ENCODE measurements at places on chromosomes 6 and 20.

GRCh38 chr20:22826306-22827230, 208.5 kb upstream of the SSTR4 start:
- no peak for DNase-seq

GRCh38 chr6:6417475-6417874, 97.0 kb upstream of the F13A1 start:
- DNase-seq, result no peak

DNA sequence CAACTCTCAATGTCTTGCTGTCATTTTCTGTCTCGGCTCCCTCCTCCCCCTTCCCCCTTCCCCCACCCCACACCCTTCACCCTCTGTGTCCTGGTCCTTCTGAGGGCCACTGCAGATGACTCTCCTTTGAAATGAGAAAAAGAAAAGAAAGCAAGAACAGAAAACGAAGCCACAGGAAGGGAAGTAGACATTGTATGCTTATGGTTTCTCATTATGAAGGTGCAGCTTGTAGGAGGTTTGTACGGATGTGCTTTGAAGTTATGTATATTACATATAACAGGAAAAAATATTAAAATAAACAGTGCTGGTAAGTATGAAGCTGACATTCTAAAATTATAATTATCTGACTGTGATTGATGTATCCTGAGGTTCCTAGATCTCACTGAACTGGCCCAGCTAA, 6.3 kb upstream of the AAR2 start:
- no peak for DNase-seq

DNA sequence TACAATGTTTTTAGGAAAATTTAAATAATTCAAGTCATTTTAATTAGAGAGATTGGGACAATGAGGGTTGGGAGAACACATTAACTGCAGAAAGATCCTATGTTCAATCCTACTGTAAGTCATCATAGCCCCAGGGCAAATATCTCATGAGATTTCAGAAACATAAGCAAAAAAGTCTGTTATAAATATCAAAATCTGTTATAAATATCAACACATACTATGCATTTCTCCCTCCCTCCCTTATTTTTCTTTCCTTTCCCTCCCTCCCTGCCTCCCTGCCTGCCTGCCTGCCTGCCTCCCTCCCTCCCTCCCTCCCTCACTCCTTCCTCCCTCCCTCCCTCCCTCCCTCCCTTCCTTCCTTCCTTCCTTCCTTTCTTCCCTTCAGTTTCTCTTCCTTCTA, 267.3 kb upstream of the SASH1 start:
- no peak for DNase-seq

DNA sequence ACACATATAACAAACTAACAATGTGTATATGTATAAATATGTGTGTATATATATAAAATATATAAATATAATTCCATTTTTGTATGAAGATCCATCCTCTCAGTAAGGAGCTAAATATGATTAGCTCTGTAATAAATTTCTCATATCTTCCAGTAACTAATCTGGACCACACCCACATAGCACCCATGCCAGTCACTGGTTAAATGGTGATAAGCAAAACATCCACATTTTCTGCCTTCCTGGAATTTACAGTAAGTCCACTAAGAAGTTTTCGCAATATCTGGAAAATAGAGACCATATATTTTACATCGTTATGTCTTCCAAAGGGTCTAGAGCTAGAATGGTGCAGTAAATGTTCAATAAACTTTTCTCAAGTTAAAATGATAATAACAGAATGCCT, 151.5 kb upstream of the STMND1 start:
- DNase-seq, result no peak

DNA sequence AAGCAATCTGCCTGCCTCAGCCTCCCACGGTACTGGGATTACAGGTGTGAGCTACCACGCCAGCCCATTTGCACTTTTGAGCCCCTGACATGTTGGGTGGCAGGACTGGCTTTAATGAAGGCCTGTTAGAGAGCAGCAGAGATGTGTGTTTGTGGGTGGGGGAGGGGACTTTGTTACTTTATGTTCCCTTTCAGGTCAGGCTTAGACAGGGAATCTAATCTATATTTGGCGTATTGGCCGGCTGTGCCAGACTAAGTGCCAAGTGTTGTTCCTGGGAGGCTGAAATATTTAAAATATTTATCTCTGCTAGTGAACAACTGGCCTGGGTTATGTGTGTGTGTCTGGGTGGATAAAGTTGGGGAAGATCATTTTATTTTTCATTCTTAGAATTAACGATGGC, 6.1 kb downstream of the GMPR start:
- no peak for DNase-seq

GRCh38 chr6:110355727-110356126, 2.4 kb downstream of the METTL24 start:
- no peak for DNase-seq

DNA sequence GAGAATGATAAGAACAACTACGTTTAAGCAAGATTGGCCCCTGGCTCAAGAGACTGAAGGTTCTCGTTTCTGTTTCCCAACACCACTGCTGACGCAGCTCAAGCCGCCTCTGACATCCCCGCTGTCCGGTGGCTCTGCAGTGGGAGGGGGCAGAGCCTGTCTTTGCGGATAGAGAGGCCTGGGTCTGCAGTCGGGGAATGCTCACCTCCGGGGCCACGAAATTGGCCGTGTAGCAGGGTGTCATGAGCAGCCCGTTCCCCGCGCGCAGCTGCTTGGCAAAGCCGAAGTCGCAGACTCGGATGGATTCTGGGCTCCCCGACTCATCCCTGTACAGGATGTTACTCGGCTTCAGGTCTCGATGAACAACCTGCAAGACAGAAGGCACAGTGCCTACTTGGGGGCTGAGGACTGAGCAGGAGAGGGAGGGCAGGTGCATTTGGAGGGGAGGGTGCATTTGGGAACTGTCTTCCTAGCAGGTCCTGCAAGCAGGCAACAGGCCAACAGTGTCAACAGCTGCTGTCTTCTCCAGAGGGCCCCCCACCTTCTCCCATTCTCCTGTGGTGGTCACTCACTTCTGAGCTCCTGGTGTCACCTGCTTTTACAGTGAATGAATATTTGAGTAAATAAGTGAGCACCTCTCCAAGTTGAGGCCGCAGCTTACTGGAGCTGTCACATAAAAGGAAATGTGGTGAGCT, 40.5 kb upstream of the MPC1 start:
- DNase-seq, result no peak

DNA sequence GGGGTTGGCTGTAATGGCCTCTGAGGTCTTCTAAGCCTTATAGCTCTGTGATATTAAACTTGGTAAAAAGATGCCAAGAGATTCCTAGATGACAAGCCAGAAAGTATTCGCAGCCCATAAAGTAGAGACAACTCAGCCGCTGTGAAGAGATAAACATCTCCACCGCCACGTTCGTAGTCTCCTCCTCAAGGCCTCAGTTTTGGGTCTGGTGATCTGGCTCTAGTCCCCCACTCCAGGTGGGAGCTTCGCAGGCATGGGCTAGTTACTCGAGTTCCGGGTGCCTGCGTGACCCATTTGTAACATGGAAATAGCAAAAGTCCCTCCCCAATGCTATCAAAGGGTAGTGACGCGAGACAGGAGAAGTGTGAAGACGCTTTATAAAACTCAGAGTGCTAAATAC, 28.3 kb upstream of the AFDN start:
- no peak for DNase-seq

GRCh38 chr6:43680308-43681200, 7.0 kb downstream of the MRPS18A start:
- no peak for DNase-seq

DNA sequence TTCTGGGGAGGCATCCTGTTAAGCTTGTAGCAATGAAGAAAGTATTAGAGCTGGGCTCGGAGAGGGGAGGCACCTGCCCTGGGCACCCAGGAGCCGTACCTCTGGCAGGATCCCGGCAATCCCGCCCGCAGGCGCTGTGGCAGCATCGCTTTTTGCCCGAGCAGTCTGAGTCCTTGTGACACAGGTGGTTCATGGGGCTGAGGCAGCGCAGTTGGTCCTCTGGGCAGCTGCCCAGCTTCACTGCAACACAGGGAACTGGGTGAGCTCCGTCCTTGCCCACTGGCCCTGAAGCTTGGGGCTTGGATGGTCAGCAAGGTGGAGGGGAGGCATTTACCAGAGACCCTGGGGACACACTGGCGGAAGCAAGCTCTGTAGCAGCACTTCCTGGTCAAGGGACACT, 4.7 kb downstream of the WFDC5 start:
- no peak for DNase-seq

- DNase-seq, result no peak
Measured at GRCh38 chr6:17725083-17725482, 18.4 kb upstream of the NUP153 start.

DNA sequence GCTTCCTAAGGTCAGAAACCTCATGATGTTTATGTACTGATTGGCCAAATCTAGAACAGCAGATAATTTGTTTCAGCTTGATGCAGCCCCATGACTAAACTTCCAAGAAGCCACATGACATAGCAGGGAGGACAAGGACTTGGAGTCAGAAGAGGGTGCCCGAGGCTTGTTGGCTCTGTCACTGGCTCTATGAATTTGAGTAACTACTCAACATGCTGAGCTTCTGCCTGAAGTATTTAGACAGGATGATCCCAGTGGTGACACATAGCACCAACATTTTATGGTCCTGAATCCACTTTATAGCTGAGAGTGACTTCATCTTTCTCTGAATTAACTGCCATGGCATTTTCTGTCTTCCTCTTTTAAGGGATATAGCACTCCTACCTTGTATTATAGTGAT, 13.5 kb upstream of the TBX18 start:
- DNase-seq, result no peak

DNA sequence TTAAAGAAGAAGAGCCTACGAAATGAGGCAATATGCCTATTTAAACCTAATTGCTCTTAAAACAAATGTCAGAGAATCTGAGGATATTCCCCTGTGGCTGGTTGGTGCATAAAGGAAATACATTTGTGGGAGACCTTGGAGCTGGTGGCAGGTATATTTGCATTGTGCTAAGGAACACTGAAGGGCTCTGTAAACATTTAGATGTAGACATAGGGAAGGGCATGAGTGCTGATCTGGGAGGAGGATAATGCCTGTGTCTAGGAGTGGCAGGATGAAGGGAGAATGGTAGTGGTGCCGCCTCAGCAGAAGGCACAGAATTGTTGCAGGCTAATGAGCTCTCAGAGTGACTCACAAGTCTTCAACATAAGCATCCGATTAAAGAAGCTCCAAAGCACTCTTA, 85.8 kb downstream of the CD164 start:
- no peak for DNase-seq

- DNase-seq, result peak; percentile 88
Measured at GRCh38 chr6:163413345-163414116, 987 bp upstream of the QKI start.

DNA sequence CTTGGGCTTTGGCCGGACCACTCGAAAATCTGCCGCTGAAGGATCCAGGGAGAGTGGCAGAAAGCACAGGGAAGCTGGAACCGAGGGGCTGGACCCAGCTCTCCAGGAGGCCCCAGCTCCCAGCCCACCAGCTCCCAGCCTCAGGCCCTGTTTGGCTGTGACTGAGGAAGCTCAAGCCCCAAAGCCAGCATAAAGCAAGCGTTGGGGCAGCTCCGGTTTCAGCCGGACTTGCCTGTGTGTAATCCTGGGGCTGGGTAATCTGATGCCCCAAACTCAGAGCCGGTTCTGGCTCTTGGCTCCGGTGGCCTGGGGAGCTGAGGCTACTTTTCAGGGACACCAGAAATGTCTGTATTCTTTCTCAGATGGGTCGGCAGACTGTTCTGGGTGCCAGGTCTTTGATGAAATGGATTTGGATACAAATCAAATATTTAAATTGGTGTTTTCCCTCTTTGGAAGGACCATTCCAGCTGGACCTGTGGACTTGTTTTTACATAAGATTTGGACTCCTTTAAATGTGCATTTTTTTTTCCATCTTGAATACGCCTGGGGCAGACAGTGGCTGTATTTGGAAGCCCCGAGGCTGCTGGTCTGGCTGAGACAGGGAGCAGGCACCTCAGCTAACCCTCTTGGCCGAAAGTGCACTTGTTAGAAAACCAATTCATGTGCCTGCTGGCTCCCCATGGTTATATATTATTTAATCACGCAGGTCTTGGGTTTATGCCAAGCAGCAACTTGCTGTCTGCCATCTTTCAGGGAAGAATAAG, 29.7 kb downstream of the RPP40 start:
- no peak for DNase-seq

DNA sequence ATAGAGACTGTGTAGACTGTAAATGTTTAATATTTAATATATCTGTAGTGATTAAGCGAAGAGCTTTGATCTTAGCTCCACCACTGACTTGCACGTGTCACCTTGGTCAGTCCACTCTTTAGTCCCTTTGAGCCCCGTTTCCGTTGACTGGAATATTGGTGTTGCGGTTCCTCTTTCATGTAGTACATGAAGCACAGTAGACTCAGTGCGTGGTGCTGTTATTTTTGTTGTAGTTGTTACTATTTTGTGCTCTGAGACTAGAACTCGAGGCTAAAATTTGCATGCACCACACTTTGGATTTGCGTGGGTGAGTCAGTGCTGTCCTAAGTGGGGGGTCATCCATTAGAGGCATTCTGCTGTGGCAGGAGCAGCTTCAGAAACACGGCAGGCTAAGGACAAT, 291.4 kb downstream of the QKI start:
- no peak for DNase-seq

DNA sequence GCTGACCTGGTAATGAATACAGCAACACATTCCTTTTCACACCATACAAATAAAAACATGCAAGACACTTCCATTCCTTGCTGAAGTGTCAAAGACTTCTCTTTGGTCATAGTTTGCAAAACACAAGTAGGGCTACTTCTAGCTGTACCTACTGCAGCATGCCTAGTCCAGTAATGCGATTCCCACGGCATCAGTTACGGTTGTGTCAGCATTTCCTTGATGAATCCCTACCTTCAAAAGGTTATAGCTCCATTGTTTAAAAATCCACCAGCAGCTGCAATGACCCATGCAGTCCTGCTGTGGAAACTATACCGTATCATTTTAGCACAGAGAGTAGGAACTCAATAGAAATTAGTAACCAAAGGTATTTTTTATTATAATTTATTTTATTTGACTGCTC, 1371.5 kb downstream of the EPHA7 start:
- DNase-seq, result no peak

DNA sequence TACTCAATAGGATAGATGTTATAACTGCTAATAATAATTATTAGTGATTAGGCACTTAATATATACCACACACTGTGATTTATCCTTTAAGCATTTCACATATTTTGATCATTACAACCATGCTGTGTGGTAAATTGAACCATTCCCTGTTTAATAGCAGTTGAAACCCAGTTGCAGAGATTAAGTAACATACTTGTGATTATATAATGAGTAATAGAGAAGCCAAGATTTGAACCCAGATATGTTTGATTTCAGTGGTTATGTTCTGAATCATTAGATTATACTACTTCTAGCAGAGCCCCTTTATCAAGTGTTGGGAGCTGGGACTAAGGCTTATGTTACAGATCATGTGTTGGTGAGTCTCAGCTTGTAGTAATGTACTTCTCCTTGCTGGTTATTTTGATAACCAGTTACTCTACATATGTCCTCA, 44.1 kb downstream of the STK4 start:
- DNase-seq, result no peak

Measured in substantia nigra (tissue), 51 donors.